Ascending aorta (tissue), 2 donors: ENCODE measurements at places on chromosomes 2 and 18. TPM values are rescaled to one million over a fixed set of nuclear protein-coding genes. Genes with fewer than 3 reads are reported as not detected.

DNA sequence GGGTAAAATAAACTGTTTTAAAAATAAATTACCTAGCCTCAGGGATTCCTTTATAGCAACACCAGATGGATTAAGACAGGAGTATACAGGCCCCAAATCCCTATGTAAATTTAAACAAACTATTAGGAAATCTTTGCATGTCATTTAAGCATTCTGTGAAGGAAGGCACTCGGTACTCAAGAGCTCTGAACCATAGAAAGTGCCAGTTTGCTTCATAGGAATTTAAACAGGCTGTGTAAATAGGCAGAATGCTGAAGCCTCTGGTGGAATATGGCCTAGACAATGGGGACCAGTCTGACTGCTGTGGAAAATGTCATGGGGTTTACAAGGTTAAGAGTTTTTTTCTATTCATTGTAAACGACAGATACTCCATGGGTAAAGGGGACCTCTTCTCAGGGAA, 377.4 kb downstream of the DLGAP1 start:
- no peak for DNase-seq

- DNase-seq: no peak
Measured at GRCh38 chr2:54114936-54115283, 505 bp upstream of the ACYP2 start.

The ALK gene
- not detected for total RNA-seq

DNA sequence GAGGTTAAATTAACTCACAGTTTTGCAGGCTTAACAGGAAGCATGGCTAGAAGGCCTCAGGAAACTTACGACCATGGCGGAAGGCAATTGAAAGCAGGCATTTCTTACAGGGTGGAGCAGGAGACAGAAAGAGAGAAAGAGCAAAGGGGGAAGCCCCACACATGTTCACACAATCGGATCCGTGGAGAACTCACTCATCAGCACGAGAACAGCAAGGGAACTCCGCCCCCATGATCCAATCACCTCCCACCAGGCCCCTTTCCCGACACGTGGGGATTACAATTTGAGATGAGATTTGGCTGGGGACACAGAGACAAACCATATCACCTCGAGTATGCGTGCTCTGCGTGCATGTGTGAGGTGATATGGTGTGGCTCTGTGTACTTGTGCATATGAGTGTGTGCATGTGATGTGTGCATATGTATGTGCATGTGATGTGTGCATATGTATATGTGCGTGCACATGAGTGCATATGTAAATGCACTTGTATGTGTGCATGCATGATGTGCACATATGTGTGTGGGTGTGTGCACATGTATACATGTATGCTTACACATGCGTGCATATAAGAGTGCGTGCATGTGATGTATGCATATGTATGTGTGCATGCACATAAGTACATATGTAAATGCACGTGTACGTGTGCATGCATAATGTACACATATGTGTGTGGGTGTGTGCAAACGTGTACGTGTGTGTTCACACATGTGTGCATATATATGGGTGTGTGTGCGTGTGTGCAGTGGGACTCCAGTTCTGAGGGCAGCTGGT, 108.7 kb upstream of the HDAC4 start:
- DNase-seq: no peak

The CCDC178 gene
- not detected for total RNA-seq

The MAP4K4 gene
- 48.0 TPM for total RNA-seq

DNA sequence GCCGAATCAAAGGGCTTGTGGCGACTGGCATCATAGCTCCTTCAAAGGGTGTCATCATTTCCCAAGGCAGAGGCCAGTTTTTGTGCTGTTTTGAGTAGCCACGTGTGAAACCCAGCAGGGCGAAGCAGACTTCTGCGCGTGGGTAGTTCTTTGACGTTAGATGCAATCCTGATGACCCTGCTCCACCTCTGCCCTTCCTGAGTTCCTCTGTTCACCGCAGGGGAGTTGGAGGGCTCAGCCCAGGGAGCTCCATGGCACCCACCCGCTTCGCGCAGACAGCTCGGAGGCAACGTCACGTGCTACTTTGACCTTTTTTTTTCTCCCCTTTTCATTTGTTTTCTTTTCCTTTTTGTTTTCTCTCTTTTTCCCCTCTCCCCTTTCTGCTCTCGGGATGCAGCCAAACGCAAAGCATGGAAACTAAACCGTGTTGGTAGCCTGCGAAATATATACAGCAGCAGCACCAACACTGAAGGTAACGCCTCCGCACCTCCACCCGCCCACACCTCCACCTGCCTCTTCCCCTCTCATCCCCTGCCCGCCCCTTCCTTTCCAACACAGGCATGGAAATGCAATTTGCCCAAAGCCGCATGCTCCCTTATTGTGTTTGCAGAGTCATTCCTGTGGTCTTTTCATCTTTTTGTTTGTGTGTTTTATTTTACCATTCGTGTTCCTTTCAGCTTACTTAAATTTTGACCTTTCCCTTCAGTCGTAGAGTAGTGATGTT, 153.6 kb downstream of the GBX2 start:
- no peak for DNase-seq

DNA sequence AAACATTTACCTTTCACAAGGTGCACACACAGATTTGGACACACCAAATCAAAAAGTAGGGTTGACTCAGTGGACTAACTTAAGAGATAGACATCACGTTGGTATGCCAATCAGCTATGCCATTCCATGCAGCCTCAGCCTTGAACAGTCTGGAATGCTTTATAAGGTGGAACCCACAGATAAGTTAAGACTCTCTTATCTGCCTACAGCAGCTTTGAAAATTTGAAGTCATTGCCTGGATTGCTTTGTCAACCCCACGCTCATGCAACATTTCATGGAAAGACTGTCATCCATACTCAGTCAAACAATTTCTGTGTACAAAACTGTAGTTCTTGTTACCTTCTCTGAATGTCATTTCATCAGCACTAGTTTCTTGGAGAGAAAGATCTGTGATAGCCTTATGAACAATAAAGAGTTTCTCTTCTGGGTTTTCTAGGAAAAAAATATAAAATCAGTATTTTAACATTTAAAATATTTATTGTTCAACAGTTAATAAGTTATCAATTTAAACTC, 1.2 kb downstream of the ERMN start:
- no peak for DNase-seq
